ENCODE measurements at places on chromosomes 1 and 21.

- DNase-seq = no peak
Observed at GRCh38 chr1:204568576-204569315, 52.5 kb downstream of the MDM4 start.

DNA sequence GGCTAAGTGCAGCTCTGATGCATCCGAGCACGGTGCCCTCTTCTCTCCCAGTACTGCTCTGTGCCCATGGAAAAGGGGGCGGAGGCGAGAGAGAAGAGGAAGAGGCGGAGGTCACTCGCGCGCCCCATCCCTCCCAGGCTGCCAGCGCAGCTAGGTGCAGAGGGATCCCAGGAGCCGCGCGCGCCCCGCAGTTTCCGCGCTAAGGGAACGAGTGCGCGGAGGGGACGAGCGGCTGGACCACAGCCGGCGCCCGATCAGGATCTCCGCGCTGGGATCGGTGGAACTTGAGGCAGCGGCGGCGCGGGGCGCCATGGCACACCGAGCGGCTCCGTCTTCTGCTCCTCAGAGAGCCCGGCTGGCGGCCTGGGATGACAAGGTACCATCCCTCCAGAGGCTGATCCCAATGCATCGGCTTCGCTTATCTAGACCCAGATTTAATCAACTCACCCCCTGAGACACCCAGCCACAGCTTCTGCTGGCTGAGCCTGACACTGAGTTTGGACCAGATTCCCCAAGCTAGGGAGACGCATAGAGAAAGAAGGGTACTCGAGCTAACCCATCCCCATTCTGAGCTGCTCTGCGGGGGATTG, at the start of gene PTGFR:
PTGFR (plus strand) TSS at position 114 of the 590 bp plus-strand sequence. CDS start 1,770 bp downstream, outside the sequence.
- no peak for DNase-seq

DNA sequence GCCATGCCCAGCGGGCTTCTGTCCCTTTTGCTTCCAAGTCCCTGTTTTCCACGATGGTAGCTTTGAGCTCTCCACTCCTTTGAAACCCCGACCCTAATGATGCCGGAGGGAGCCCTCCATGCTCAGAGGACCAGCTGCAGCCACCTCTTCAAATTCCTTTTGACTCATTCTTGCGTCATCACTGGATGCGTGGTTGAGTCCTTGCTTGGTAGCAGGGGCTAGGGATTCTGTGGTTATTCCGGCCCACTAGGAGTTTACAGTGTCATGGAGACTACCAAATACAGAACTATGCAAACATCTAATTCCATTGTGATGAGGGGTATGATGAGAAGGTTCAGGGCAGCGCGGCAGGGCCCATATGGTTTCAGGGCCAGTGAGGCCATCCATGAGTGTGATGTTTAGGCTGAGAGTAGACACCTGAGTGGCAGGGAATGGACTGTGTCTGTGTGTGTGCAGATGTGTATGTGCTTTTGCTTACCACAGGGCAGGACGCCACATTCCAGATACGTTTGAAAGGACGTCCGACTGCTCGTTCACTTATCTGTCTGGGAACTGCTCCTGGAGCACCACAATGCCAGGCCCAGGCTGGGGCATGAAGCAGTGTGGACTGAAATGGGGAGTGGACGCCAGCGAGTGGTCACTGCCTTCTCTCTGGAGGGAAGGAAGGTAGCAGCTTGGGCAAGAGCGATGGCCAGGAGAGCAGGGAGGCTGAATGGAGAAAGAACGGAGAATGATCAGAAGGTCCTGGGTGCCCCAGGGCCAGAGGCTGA, 30.4 kb upstream of the ZBTB21 start:
- peak; percentile 67 for DNase-seq

GRCh38 chr1:99674115-99675064, 28.5 kb downstream of the PALMD start:
- no peak for DNase-seq

- no peak for DNase-seq
Observed at GRCh38 chr1:50048791-50049190, 25.0 kb upstream of the AGBL4 start.

DNA sequence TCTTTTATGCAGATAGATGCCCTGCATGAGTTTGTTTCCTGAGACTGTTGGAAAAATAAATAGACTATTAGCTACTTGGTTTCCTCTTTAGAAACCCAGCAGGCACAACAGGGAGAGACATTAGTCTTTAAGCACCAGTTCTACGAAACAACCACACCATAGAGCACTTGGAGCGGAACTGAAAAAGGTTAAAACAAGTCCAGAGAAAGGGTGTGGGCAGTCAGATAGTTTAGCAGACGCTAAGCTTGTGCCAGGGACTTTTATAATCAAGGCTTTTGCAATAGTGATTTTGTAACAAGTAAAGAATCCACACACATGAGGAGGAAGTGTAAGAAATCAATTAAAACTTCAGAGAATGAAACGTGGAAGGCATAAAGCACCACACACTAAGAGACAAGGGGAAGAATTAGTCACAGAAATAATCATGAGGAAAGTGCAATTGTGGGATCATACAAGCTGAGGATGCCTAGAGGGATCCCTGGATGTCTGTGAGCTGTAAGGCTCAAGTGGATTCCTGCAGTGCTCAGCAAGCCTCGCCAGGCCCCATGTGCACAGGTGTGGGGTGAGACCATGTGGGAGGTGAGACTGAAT, 37.8 kb upstream of the TLR5 start:
- DNase-seq = no peak

DNA sequence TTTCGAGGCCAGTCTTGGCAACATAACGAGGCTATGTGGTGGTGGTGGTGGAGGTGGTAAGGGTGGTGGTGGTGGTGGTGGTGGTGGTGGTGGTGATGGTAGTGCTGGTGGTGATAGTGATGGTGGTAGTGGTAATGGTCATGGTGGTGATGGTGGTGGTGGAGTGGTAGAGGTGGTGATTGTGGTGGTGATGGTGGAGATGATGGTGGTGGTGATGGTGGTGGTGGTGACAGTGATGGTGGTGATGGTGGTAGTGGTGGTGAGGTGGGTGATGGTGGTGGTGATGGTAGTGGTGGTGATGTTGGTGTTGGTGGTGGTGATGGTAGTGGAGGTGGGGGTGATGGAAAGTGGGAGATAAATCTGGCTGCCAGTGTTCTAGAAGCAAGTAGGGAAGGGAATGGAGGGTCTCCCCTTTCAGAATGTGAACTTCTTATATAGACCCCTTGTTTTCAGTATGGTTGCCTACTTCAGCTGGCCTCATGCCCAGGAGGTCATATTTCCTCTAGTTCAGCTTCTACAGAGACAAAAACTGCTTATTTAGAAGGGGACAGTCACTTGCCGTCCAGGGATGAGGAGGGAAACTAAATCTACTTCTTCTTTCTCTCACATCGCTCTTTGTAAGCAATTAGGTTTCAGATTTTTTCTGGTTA, 27.5 kb downstream of the SH3BGR start:
- no peak for DNase-seq

GRCh38 chr1:153752072-153752471, 23.1 kb upstream of the SLC27A3 start:
- no peak for DNase-seq

- DNase-seq = no peak
Observed at GRCh38 chr21:44456214-44456914, 1.1 kb downstream of the LRRC3 start.

DNA sequence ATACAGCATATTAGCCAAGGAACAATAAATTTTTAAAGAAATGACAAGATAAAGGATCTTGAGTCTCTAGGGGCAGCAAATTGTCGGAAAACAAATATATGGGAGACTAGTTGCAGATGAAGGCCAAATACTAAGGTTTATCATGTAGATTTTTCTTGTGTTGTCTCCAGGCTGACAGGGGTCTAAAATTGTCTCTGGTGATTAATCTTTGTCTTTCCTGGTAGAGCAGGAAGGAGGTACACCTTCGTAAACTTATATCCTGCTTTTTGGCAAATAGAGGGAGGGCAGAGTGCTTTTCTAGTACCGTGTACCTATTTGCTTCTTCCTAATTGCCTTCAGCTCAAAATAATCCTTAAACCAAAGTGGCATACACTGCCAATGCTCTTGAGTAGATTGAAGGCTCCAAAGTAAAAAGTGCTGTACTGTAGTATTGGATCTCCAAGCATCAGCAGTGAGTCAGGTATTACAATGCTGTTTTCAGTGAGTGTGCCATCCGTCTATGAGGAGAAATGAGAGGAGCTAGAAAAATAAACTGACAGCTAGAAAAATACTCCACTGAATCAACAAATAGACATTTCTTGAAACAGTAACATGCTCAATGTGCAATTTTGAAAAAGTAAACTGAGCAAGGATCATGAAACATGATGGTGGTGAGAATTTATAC, 1.8 kb upstream of the LEPR start:
- no peak for DNase-seq

DNA sequence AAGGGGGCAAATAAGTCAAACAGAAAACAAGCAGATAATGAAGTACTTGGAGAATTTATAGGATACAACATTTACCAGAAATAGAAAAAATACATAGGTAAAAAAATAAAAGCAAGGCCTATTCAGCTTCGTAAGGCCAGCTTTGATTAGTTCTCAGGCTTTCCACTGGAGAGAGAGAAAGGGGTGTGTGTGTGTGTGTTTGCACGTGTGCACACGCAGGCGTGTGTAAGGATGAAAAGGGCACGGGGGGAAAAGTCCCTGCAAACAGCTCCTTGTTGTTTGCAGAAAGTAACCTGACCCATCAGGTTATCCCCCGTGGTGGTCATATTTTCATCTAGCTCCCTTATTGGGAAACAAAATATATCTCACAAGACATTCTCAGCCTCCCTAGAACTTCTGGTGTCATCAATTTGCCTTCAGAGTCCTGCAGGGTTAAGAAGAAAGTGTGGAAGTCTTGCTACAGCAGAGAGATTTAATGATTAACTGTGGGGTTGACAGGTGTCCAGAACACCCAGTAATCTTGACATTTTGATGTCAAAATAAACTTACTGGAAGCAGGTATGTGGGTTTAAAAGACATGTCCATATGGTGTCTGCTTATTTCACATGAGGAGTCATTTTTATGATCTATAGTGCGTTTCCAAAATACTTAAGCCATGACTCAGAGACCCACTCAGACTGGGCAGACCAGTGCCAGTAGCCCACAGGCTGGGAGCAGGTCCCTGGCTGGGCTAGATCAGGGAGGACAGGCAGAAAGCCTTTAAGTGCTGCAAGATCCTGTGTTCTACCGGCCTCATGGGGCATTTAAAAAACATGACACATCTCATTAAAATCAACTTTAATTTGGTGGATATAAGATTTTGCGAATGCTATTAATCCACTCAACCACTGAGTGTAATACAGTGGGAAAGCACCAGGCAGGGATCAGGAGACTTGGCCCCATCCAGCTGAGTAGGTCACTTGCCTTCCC, 487.6 kb upstream of the CAMK1G start:
- DNase-seq = no peak

- DNase-seq = no peak
Observed at GRCh38 chr1:213369465-213369864, 318.4 kb downstream of the RPS6KC1 start.

GRCh38 chr1:177944016-177944949, 25.6 kb downstream of the SEC16B start:
- no peak for DNase-seq

GRCh38 chr1:109657970-109658369, 2.1 kb downstream of the GSTM4 start:
- DNase-seq = no peak

- no peak for DNase-seq
Observed at GRCh38 chr1:30061292-30062220, 661.8 kb downstream of the MATN1 start.

DNA sequence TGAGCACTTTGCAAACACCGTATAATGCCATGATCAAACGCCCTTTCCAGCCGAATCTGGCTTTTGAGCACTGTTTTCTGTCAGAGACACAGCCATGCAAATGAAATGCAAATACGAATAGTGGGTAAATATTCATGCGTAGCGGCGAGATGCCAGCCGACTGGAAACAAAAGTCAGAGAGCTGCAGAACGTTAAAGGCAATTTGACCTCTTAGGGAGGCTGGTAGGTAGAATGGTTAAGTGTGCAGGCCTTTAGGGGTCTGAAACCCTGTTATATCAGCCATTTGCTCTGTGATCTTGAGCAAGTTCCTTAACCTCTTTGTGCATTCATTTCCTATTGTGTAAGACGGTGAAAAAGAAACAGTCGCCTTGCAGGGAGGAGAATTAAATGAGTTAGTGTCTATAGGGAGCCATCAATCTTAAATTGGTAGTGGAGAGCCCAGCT, 6.5 kb upstream of the SDHB start:
- no peak for DNase-seq

DNA sequence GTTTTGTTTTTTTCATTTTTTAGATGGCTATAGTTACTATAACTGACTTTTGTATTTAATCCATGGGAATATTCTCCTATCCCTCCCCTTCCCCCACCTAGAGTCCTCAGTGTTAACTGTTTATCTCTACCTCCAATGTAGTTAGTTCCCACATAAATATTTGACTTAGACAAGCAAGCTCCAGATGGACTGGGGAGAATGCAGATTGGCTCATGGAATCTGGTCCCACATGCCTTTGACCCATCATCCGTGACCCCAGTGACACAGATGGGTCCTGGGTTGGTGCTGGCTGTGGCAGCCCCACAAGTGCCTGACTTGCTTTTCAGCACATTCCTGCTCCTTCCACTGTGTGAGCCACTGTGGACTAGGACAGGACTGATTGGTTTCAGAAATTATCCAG, 41.8 kb downstream of the ATP2B4 start:
- DNase-seq = no peak

GRCh38 chr1:110897681-110898080, 24.7 kb downstream of the CD53 start:
- no peak for DNase-seq
